ENCODE measurements at places on chromosomes 5 and 9. TPM values are rescaled to one million over a fixed set of nuclear protein-coding genes. Genes with fewer than 3 reads are reported as not detected.

Gene PCDHGA7
- 2.8 TPM for total RNA-seq

Gene PCDHGA4
- 3.4 TPM for total RNA-seq

DNA sequence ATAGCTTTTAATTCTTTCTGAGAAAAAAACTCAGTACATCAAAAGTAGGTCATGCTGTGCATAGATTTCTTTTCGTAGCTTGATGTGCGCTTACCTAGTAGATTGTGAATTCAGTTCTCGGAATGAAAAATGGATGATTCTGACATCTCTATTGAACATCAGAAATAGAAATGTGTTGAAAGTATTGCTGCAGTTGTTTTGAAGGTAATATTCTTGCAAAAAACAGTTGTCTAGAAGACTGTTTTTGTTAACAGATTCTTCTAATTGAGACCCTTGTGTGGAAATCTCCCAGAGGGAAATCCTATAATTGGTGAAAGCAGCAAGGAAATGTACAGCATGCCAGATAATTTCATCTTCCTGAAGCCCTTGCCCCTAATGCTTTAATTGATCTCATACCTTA, 54.5 kb downstream of the MACIR start:
- no peak for DNase-seq

DNA sequence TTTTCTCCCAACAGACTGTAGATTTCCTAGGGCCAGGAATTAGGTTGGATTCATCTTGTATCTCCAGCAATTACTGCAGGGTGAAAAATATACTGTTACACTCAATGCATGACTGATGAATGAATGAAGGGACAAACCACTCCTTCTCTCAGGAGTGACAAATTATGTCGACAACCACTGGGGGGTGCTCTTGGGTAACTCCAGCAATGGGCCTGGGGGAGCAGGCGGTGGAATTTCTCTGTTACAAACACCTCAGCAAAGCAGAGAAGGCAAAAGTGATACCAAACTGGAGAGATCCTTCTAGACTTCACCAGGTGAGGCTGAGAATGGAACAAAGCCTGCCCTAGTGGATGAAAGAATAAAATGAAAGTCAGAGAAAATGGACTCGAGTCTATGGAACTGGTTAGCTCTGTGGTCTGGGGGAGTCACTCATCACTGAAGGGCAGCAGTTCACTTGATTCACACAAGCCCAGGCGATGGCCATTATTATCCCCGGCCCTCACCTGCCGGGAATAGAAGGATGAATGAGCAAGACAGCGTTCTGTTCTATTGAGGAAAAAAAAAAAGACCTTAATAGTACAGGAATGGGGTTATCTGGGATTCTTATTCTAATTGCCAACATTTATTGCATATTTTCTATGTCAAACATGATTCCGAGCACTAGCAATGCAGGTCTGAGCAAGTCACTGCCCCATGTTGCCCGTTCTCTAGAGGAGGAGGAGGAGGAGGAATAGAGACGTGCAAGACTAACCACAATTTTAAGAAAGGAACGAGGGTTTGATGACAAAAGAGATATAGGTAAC, 341.1 kb downstream of the ASTN2 start:
- no peak for DNase-seq

DNA sequence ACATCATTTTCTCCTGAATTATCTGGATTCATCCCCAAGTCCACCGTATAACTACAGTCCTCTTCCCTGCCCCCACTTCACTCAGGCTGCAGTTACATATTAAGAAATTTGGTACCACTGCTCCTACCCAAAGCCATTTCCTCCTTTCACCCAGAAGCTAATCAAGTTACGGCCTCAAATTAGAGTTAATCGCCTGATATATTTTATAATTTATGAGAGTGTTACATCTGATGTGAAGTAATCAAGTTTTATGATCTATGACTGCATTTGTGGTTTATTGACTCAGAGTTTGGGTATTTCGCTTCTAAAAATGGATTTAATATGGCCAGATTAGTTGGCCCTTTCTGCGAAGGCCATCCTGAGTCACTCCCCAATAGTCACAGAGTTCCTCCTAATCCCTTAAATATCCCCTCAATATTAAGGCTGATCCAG, 223.6 kb upstream of the KIF2A start:
- DNase-seq = no peak

- DNase-seq = no peak
Measured at GRCh38 chr5:29262339-29263123, 1931.0 kb upstream of the CDH6 start.
